ENCODE measurements at places on chromosomes 6 and 20.

GRCh38 chr20:58845706-58846105 is 5.0 kb downstream of the GNAS-AS1 start:
- no peak for DNase-seq

DNA sequence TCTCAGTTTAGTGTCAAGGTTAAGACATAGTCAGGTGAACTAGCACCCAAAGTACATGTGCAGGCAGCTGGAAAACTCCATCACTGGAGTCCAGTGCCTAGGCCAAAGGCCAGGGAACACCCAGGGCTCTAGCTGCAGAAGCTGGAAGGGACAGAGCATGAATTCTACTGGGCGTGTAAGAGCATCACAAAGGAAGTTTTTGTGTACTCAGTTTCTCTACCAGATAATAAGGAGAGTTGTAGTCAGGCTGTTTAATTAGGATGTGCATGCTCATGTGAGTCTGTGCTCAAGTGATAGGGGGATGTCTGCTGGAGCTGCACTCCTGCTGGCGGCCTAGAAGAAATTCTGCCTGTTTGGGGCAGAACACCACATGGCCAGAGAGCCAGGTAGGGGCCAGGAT is 8.1 kb downstream of the L3MBTL1 start:
- DNase-seq = no peak

- DNase-seq = no peak
Measured at GRCh38 chr6:149936743-149937142, 5.1 kb upstream of the ULBP2 start.

DNA sequence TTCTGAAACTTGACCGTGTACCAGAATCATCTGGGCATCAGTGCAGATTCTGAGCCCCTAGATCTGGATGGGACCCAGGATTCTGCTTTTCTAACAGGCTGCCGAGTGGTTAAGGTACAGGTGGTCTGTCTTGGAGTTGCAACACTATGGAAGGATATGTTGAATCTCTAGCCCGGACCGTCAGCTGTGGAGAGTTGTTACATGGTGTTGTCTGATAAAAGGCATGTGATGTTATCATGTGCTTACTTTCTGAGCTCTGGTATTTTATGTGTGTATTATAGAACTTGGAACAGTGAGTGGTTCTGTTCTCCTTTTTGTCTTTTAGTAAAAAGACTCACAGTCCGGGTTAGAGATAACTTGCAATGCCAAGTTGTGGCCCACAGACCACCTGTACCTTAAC is 123.0 kb downstream of the JARID2 start:
- no peak for DNase-seq

DNA sequence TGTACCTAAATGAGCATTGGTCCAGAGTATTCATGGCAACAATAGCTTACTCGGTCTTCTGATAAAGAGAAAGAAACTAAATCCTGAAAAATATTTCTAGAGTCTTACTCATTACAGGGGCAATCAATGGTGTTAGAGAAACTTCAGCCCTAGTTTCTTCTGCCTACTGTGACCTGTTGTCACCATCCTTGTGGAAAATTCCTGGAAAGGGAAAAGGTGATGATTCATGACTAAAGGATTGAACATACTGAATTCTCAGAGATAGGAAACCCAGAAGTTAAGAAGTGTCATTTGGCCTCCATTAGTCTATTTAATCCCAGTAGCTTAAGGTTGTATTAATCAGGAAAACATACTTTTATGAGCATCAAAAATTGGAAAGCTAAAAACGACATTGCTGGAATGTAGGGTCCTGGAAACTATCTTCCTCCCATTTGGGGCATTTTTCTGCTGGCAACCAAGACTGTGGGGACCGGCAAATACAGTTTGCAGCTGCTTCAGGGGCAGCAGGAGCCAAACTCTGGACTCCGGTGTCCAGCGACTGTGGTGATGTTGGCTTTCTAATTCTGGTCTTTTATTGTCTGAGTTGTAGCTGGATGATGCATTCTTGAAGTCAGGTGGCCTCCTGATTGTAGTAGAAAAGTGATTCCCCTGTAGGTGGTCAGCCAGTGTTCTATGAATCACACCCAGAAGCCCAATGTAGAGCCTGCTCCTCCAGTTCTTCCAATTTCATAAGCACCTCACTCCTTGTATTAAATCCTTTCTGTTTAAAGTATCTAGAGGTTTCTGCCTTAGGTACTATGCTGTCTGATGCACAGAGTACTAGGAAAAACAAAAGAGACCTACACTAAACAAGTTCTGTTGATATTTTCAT is 67.6 kb downstream of the LCA5 start:
- DNase-seq = no peak

DNA sequence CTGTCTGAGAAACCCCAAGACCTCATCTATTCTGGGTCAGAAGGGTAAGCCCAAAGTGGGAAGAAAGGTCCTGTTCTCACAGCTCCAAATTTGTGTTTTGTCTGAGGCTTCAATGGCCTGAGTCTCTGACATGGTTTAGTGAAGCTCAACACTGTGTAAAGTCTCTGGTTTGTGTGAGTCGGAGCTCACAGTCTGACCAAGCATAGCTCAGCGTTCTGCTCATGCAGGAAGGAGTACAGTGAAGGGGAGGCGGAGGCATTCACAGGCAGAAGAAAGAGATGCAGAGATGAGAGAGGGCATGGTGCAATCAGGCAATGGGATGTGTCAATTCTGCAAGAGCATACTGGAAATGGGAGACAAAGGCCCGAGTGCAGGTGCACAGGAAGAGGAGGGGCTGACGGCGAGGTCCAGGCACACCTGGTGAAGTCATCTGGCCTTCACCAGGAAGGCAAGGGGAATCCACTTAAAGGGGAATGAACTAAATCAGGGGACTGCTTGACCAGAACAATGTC is 463.0 kb upstream of the AGPAT4 start:
- DNase-seq = no peak

DNA sequence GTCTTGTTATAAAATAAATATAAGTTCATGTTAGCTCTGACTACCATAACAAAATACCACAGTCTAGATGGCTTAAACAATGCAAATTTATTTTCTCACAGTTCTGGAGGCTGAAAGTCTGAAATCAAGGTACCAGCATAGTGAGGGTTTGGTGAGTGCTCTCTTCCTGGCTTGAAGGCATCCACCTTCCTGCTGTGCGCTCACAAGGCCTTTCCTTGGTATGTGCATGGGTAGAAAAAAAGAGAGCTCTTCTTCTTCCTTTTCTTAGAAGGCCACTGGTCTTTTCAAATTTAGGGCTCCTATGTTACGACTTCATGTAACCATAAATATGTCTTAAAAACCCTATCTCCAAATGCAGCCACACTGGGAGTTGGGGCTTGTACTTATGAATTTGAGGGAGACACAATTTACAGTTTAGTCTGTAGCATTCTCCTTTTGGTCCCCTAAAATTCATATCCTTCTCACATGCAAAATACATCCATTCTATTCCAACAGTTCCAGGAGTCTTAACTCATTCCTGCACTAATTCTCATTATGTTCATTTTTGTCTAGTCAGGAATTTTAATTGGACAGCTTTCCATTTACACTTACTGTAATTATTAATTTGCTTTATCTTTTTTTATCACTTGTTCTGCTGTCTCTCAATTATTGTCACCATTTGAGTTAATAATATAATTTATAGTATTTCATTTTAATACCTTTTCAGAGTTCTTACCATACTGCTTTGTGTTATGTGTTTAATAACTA is 381.9 kb upstream of the EPHA7 start:
- DNase-seq = no peak

Measured in left ventricle myocardium inferior (tissue), 1 donor.